ENCODE measurements at places on chromosomes 3 and 15.

GRCh38 chr3:173770796-173771573 is 373.4 kb downstream of the NLGN1 start:
- H3K27me3 ChIP-seq = no peaks in the 10 kb centered on the region
- no peak for DNase-seq
- H3K36me3 ChIP-seq = no peaks in the 10 kb centered on the region

- DNase-seq = no peak
- H3K27ac ChIP-seq = peak overlapping the region; percentile 100
- peak overlapping the region; percentile 84 for H3K4me3 ChIP-seq
These were observed 53.7 kb downstream of the CCDC54 start for GRCh38 chr3:107430996-107431245.

DNA sequence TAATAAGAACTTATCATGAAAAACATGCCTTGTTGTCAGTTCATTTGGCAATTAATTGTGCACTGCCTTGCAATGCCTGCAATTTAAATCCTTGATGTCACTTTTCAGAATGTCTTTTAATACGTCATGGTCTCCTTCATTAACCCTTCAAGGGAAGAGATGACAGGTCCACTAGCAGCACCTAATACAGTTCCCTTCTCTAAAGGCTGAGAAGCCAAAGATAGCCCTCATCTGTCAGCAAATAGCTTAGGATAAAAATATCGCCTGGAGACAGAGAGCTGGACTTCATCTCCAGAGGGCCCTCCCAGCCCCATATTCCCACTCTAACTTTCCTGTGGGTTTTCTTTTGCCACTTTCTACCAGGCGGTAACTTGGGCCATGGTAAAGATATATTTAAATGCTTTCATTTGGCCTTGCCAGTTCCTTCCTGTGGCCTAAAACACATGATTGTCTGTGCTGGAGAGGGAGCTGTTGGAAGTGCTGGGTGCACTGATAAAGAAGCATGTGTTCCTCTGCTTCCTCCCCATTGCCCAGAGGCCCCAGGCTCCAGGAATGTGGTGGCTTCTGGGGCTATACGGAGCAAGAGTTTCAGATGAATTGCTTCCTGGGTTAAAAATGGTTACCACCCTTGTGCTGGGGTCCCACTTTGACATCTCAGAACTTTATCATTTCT is 76.3 kb upstream of the UMPS start:
- H3K4me3 ChIP-seq = no peak overlapping the region
- no peaks in the 10 kb centered on the region for H3K27me3 ChIP-seq
- H3K27ac ChIP-seq = no peak overlapping the region
- DNase-seq = no peak
- H3K4me1 ChIP-seq = no peaks in the 10 kb centered on the region
- H3K36me3 ChIP-seq = peaks cover 68% of the 10 kb centered on the region

DNA sequence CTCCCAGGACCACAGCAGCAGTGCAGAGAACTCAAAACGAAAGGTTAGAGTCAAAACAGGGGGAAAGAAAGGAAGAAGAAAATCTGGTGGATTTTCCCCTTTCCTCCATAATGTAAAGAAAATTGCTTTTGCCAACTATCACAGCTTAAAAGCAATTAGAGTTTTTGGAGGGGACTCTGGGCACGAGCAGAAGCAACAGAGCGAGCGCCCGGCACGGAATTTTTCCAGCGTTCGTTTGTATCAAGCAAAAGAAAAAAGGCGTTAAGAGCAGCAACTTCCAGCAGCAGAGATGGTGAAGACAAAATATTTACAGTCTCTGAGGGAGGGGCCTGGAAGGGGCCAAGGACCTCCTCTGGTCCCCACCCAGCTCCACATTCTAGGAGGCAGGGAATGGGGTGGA is 174.9 kb upstream of the LINGO1 start:
- no peak overlapping the region for H3K4me3 ChIP-seq
- DNase-seq = no peak
- no peak overlapping the region for H3K27ac ChIP-seq
- H3K27me3 ChIP-seq = no peaks in the 10 kb centered on the region

GRCh38 chr3:18444595-18445400 is 19.7 kb upstream of the SATB1 start:
- DNase-seq = no peak
- peak overlapping the region; percentile 62 for H3K27ac ChIP-seq
- peaks cover 14% of the 10 kb centered on the region for H3K4me1 ChIP-seq
- peak overlapping the region; percentile 96 for H3K4me3 ChIP-seq

DNA sequence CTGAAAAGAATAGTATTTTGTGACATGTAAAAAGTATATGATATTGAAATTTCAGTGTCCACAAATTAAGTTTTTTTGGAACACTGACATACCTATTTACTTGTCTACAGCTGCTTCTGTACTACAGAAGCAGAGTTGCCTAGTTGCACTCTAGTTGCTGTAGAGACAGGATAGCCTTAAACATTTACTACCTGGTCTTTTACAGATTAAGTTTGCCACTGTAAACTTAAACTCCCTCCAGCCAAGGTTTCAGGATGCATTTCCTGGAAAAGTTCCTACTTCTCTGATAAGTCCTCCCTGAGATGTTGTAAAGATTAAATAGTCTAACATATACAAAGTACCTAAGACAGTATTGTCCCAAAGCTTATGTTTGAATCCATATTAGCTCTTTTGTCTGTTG is 17.4 kb upstream of the AGTR1 start:
- no peak overlapping the region for H3K4me3 ChIP-seq
- H3K27me3 ChIP-seq = no peaks in the 10 kb centered on the region
- DNase-seq = no peak

DNA sequence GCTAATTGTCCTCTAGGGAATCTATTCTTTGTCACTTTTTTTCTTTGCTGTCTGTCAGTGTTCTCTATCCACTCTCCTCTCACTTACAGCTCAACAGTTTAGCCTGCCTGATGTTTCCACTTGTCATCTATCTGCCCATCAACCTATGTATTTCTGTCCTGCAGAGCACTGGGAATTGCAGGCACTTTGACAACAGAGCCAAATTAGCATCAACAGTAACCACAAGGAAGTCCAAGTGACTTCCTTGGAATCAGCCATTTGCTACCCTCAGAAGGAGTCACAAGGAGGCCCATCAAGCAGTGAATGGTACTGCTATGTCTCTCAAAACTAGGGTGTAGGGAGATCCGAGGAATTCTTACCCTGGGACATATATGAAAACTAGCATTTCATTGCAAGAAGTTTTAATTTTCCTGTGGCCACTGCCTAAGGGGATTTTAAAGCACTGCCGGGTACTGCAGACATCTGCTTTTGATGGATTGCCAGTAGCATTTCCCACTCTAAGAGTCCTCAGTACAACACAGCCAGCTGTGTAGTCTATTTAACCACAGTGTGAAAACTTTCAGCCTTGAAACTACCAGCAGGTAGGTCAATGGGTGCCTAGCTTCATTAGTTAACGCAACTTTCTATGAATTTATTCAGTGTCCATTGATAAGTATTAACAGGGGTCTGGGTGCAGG is 898.8 kb downstream of the NTRK3 start:
- H3K27ac ChIP-seq = no peak overlapping the region
- no peaks in the 10 kb centered on the region for H3K4me1 ChIP-seq
- no peak for DNase-seq
- no peak overlapping the region for H3K4me3 ChIP-seq
- H3K36me3 ChIP-seq = no peaks in the 10 kb centered on the region
- H3K27me3 ChIP-seq = no peaks in the 10 kb centered on the region

DNA sequence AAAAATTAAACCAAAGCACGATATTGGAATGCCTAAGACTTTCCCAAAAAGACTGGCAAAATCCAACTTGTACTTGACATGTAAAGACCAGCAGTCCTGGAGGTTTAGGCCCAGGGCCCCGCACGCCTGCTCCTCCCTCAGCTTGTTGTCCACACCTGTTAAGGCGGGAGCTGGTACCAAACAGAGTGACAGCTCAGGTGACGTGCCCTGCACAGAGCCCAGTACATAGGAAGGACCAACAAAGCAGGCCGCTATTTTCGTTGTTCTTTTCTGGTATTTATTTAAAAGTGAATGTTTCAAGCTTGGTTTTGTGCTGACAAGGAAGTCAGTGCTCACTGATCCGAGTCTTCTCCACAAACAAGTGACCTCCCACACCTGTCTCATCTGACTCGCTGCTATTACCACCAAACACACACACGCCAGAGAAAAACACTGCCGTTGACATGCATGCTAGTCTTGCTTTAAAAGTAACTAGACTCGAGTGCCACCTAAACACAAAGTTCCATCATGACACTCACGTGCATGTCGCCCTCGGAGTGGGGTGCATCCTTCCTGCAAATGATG is 50.2 kb downstream of the HERC2 start:
- H3K27ac ChIP-seq = no peak overlapping the region
- H3K36me3 ChIP-seq = peaks cover 79% of the 10 kb centered on the region
- H3K4me3 ChIP-seq = no peak overlapping the region
- no peaks in the 10 kb centered on the region for H3K4me1 ChIP-seq
- no peak for DNase-seq
- no peaks in the 10 kb centered on the region for H3K27me3 ChIP-seq

DNA sequence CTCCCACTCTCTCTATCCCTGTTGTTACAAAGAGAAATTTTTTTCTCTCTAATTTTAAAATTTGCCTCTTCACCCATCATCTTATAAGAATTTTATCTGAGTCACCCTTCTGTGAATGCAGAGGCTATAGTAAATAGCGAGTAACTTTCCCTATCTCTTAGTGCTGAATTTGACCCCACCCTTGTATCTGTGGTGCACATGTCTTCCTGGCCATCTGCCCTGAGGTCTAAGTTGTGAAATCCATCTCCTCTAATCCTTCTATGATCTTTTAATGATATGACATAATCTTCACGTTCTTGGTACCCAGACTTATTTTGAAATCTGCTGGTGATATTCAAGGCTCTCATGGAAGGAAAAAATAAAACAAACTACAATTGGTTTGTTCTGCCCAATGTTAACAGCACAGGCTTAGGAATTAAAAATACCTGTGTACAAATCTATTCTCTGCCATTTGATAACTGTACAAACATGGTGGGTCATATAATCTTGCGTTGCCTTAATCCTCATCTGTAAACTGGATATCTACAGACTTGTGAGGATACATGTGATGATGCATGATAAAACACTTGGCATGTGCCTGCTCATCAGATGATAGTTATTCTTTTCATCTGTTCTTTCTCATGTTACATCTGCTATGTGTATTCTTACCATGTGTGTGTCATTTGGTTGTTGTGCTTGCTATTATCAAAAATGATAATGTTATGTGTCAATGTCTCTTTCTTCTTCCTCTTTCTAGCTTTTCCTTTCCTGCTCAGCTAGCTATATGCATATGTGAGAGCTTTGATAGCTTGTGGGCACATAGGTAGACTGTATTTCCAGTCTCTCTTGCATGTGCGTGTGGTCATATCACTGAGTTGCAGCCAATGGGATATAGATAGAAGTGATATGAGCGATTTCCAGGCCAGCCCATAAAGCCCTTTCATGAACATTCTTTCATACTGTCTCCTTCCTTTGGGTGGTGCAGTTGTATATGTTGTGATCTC is 13.7 kb upstream of the CCR3 start:
- no peaks in the 10 kb centered on the region for H3K36me3 ChIP-seq
- no peak overlapping the region for H3K27ac ChIP-seq
- no peak for DNase-seq

- no peak for DNase-seq
- H3K27ac ChIP-seq = peak overlapping the region; percentile 65
- H3K36me3 ChIP-seq = no peaks in the 10 kb centered on the region
- no peak overlapping the region for H3K4me3 ChIP-seq
- peaks cover 14% of the 10 kb centered on the region for H3K4me1 ChIP-seq
These were observed 184.8 kb downstream of the MECOM start for GRCh38 chr3:169478566-169479313.
